SK-N-SH (cell line): ENCODE measurements at places on chromosomes 5 and 9.

- no peak for DNase-seq
These were observed 5.6 kb downstream of the BNC2 start for GRCh38 chr9:16864649-16865434.

DNA sequence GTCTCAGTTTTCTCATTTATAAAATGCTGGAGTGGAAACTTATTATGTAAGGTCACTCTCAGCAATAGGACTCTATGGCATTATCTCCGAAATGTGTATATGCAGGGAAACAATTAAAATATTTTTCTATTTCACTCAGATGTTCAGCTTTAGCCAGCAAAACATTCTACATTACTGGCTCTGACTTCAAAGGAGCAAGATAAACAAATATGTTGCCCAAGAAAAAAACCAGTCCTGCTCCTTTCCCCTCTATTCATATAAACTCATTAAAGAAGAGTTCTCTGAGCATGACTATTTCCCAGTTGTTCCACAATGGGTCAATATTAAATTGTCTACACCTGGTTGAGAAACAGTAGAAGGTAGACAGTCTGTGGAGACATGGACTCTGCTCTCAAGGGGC is 155.0 kb downstream of the NPR3 start:
- DNase-seq, result no peak

DNA sequence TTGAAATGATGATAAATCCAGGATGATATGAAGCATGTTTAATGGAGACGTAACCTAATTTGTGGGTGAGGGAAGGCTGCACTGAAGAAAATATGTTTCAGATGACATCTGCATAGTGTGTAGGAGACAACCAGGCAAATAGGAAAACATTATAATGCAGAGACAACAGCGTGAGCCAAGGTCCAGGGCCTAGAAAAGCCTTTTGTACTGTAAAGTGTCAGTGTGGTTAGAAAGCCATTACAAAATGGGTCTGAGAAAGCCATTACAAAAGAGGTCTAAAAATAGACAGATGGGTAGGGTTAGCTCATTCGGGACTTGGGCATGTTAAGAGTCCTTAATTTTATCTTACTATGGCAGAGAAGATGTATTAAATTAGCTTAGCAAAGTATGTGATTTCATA is 14.9 kb upstream of the GABRG2 start:
- DNase-seq, result no peak

- DNase-seq, result no peak
These were observed 91.2 kb downstream of the PHF2 start for GRCh38 chr9:93667627-93668026.

DNA sequence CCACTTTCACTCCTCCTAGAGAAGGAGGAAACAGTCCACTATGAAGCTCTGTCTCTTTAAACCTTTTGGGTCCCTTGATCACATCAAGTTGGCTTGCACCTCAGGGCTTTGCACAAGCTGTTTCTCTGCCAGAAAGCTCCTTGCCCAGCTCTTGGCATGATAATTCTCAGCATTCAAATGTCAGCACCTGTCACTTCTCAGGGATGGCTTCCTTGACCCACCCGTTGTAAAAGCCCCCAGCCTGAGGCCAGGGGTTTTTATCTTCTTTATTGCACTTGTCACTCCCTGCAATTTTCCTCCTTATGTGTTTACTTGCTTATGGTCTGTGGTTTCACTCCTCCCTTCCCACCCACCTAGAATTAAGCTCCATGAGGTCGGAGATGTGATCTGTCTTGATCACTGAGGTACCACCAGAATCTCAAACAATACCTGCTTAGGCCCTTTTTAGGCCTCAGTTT is 200.7 kb upstream of the TBC1D2 start:
- DNase-seq, result no peak

GRCh38 chr9:111176511-111176910 is 138.2 kb upstream of the LPAR1 start:
- no peak for DNase-seq

DNA sequence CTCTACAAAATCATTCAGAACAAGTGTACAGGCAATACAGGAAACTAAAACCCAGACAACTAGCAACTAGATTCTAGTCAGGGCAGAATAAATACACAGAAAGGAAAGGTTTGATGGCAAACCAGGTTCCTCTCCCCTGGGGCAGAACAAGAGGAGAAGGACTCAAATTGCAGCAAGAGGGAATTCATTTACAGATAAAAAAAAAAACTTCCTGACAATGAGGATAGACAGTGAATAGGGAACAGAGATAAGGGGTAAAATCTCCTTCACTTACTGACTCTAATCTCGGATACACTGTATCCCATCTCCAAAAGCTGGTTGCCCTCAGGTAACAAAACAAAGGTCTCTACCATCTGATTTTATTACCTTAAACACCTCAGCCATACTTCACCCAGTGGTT is 244.0 kb downstream of the SEC61B start:
- peak; percentile 49 for DNase-seq

GRCh38 chr9:75111019-75111622 is 22.8 kb downstream of the OSTF1 start:
- no peak for DNase-seq

GRCh38 chr5:141919218-141920119 is 4.2 kb upstream of the DELE1 start:
- DNase-seq, result no peak

DNA sequence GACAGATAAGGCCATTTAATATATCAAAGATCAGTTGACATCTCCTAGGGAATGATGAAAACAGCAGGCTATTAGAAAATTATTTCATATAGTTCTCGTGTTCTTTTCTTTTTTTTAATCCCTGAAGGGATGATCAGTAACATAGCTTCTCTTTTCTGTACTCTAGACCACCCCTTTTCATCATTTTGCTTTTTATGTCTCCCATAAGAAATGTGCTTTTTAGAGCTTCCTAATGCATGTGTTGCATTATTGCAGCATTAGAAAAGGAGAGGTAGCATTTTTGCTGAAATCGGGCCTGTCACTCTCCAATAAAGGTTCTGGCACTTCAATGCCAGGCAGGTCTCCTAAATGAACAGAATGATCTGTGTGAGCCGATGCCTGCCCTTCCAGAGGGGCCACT is 143.3 kb downstream of the NTRK2 start:
- no peak for DNase-seq

DNA sequence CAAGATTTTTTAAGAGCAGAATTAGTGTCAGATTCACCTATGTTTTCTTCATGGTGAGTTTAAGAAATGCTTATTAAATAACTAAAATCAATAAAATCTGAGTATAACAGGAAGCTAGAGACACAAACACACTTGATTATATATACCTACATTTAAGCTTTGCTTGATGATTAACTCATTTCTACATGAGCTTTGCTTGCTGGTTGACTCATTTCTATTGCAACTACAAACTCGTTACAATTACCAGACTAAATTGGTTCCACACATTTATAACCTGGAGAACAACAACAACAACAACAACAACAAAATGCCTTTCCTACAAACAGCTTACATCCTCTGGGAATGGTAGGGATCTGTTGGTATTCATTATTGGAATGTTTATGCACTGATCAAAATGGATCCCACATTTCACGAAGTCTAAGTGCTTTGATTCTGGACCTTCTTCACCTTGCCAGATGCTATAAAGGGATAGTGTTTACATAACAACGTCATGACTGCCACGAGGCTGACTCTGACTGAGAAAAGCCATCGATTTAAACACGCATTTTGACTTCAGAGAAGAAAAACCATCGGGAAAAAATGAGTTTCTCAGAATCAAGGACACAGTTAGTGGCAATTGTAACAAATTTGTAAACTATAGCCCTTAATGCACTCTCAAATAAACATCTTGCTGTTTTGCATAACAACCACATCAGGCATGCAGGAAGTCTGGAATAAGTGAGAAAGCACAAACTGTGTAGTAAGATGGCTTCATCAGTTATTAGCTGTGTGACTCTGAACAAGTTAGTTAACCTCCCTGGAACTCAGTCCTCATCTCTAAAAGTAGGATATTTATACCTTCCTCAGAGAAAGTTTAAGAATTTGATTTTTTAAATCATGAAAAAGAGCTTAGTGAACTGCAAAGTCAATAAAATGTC is 49.8 kb downstream of the RASEF start:
- DNase-seq, result no peak

- DNase-seq, result peak; percentile 37
These were observed 467 bp upstream of the SMIM32 start for GRCh38 chr5:136193322-136193935.

DNA sequence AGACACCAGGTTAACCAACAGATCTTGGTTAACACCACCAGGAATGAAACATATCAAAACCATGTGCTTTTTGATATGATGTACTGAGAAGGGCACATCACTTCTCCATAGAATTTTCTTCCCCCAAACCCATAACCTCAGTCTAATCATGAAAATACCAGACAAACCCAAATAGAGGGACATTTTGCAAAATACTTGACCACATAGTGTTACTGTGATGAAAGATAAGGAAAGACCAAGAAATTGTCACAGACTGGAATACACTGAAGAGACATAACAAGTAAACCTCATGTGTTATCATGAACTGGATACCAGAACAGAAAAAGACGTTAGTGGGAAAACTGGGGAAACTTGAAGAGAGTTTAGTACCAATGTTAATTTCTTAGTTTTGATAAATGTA is 74.9 kb upstream of the VCAN start:
- DNase-seq, result no peak

DNA sequence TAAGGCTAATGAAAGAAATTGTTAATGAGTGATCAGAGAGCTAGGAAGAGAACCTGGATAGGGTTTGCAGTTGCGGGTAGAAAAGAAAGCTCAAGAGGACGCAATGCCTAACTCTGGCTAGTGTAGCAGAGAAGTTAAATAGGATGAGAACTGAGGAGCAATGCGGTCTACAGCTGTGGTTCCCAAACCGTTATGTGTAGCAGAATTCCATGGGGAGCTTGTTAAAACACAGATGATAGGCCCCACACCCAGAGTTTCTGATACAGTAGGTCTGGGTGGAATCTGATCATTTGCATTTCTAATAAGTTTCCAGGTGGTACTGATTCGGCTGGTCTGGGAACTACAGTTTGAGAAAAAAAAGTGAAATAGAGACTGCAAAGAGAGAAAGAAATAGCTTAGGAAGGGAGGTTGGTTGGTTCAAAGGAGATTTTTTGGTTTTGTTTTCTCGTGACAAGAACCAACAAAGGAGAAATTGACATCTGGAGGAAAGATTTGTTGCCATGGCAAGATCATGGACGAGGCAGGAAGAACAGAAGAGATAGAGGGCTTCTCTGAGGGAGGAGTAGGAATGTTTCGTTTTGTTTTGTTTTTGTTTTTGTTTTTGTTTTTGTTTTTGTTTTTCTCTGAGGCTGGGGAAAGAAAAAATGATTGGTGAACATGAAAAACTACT is 276.1 kb downstream of the ARRDC3 start:
- DNase-seq, result no peak

DNA sequence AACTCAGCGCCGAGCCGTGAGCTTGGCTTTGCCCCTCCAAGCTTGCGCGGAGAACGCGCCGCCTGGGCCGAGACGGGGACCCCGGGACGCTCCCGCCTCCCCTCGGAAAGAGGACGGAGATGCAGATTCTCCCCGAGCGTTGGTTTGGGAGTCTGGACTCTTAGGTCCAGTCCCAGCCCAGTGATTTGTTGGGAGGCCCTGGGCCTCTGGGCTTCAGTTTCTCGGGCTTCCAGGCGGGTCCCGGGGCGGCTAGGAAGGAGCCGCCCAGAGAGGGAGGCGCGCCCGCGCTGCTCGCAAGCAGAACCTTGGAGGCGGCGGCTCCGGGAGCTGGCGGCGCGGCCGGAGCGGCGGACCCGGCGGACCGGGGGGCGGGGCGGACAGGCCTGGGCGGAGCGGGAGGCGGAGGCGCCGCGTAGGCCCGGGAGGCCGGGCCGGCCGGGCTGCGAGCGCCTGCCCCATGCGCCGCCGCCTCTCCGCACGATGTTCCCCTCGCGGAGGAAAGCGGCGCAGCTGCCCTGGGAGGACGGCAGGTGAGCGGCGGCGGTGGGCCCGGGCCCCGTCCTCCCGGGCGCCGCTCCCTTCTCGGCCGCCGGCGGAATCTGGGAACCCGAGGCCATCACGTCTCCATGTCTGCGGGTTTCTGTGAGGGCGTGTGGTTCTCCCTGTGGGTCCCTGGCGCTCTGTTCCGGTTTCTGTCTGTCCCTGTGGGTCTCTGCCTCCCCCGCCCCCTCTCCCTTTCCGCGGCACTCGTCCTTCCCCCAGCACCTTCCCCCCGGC is at the start of gene B4GALT7:
TSS of gene B4GALT7 (plus strand) at position 402 of the 777 bp plus-strand sequence. CDS start at position 481, 79 bp downstream.
- DNase-seq, result peak; percentile 96

- no peak for DNase-seq
These were observed 54.3 kb downstream of the PTTG1 start for GRCh38 chr5:160475864-160476438.

- no peak for DNase-seq
These were observed 74.3 kb upstream of the ENTREP1 start for GRCh38 chr9:69250681-69251080.

DNA sequence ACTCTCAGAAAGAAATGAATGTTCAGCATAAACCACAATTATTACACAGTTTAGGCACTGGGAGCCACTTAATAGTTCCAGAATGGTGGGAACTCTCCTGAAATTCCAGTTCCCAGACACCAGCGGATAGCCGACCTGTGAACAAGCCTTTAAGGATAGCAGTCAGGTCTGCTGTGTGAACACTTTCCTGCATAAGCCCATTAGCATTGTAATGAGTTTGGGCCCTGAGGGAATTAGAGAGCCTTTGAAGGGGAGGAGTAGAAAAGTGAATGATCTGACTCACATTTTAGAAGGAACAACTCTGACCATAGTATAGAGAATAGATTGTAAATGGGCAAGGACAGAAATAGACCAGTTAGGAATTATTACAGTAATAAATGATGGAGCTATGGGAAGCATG is 189.1 kb downstream of the ADGRV1 start:
- no peak for DNase-seq

- DNase-seq, result no peak
These were observed 32.2 kb downstream of the NDUFA8 start for GRCh38 chr9:122127396-122127798.
